ENCODE measurements at places on chromosomes 6 and 20.

DNA sequence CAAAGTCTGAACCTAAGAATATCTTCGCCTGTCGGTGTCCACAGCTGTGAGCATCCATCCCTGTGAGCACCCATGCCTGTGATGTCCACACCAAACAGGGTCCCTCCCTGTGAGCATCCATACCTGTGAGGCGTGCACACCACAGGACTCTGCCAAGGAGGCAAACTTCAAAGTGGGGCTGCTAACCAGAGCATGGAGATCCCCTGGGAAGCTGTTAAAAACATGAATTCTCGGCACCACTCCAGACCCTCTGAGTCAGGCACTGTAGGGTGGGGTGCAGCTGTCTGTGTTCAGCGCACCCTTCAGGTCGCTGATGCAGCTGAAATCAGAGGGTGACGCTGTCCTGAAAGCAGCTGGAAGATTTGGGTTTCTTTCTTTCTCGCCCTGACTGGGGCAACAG, 85.4 kb upstream of the NXT1 start:
- DNase-seq, result no peak

DNA sequence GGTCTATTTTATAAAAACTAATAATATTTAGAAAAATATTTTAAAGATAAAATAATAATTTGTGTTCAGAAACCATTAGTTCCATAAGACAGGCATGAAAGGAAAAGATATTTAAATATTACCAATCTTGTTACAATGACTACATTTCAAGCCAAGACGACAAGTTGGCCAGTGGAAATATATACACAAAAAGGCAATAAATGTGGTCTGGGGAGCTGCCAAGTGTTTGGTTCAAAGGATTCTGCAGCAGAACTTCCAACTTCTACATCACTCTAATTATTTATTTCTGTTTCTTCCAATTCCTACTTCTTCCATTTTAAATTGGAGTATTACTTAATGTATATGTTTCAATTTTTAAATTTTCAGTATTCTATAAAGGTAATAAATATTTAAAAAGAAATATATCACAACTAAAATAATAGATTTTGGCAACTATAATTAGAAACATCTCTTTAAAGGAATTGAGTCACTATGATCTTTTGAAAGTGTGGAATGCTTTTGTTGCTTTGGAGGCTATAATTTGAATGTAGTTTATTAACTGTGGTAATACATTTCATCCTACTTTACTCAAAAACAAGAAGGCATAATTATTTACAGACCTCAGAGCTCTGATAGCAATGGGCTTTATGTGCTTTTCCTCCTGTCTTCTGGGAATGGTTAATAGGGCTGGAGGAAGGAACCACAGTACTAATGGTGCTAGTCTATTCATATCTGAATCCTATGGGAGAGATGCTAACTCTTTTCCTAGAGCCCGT, 129.7 kb upstream of the FAM184A start:
- no peak for DNase-seq

DNA sequence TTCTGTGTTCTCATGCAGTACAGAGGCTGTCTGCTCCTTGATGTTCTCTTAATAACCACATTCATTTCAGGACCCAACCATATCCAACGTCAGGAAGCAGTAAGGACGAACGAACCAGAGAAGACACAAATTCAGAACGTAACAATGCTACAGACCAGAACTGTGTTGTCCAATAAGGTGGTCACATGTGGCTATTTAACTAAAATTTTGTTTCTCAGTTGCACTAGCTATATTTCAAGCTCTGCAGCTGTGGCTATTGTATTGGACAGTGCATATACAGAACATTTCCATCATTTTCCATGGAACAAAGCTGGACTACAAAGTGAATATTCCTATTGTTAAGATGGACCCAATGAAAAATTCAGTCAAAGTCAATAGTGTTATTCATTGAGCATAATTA, 27.0 kb downstream of the MAP7 start:
- DNase-seq, result no peak

- DNase-seq, result peak; percentile 26
Observed at GRCh38 chr20:62887152-62887859, 25.7 kb upstream of the TCFL5 start.

GRCh38 chr20:57899554-57899953, 189.7 kb upstream of the PMEPA1 start:
- no peak for DNase-seq

DNA sequence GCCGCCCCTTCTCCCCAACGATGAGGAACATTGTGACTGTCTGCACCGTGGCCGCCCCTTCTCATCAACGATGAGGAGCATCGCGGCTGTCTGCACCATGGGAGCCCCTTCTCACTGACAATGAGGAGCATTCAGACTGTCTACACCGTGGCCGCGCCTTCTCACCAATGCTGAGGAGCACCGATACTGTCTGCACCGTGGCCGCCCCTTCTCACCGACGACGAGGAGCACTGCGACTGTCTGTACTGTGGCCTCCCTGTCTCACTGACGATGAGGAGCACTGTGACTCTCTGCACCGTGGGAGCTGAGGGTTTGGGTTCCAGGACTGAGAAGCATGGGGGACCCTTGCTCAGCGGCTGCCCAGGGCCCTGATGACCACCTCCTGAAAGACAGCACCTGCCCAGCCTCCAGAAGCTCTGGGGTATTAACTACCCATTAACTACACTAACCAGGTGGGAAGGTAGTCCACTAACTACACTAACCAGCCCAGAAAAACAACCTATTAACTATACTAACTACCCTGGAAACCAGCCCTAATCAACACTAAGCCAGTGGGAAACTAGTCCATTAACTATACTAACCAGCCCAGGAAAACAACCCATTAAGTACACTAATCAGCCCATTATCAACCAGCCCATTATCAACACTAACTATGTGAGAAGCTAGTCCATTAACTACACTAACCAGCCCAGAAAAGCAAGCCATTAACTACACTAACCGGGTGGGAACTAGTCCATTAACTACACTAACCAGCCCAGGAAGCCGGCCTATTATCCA, 116.9 kb downstream of the TAF4 start:
- no peak for DNase-seq

All from CD4-positive, alpha-beta memory T cell (primary cell).